ENCODE measurements at places on chromosomes 16 and 17.

GRCh38 chr17:8186446-8186786, 3.6 kb downstream of the BORCS6 start:
- no peak for DNase-seq

GRCh38 chr17:7618608-7619007, 3.9 kb upstream of the FXR2 start:
- DNase-seq = no peak

- no peak for DNase-seq
Observed at GRCh38 chr16:84482951-84483881, 21.2 kb downstream of the MEAK7 start.

DNA sequence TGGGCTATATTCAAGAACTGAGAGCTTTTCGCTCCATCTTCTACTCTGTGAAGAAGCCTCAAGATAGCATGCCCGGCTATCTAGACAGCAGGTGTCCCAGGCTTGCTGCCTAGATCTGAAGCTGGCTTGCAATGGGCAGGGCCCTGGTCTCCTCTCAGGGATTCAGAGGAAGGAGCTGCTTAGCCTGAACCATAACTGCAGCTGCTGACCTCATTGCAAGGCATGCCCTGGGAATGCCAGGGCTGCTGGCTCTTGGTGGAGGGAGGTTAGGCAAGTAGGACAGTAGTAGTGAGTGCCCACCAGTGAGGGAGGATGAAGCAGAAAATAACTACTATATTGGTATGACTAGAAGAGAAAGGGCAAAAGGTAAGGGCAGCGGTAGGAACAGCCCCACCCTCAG, 21.3 kb upstream of the SLC35B1 start:
- DNase-seq = no peak

GRCh38 chr16:70430667-70431536, 8.0 kb downstream of the ST3GAL2 start:
- no peak for DNase-seq

DNA sequence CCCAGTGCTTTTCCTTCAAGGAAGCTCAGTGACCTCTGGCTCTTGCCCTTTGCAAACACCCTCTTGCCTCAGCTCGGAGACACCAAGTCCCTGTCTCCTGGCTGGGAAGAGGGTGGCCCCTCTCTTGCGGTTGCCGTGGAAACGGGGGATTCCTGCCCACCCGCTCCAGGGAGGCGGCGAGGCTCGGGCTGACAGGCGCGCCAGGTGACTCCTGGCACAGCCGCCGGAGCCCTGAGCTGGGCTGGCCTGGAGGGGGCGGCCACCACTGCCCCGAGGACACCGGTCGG, 71.4 kb downstream of the ABR start:
- no peak for DNase-seq

GRCh38 chr16:11402745-11403533, 57.7 kb downstream of the RMI2 start:
- DNase-seq = no peak

DNA sequence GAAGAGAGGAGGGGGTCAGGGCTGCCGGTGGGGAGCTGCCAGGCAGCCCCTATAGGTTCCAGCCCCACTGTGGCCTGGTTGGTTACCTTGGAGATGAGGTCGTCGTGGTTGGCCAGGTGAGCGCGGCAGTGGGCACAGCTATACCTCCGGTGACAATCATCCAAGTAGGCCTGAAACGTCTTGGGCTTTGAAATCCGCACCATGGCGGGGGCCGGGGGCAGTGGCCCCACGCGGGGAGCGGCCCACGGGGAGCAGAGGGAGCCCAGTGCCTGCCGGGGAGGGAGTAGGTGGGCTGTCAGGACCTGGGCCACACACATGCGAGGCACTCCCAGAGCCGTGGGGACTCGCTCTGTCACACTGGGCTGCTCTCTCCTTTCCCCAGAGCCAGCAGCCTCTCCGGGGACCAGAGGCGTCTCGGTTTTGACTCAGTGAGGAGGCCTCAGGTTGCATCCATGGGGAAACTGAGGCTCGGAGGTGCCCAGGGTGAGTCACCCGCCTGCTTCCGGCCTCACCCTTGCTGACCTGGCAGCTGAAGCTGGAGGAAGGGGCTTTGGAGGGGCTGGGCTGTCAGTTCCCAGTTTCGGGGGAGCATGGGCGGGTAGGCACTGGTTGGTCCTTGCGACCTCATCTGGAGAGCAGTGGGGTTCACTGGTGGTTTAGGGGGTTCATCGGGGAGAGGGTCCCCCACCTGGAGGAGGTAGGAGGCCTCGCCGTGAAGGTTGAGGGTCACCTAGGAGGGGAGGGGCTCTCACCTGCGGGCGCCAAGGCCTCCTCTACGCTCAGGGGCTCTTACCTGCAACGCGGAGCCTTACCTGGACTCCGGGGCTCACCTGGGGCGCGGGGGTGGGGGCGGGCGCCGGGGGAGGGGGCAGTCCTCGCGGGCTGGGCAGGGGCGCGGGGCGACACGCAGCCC, 591 bp downstream of the YPEL3 start:
- DNase-seq = no peak

DNA sequence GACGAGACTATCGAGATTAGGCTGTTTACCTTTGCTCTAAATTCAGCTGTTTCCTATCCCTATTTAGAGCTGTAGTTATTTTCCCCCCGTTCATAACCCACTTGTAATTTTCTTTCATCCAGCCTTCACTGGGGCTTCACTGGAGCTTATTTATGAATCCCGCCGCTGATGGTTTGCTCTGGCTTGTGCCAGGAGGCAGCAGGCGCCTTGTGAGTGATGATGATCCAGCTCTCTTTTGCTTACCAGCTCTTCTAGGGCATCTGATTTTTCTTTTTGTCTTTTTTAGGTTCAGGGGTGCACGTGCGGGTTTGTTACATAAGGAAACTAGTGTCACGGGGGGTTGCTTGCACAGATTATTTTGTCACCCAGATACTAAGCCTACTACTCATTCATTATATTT, 37.4 kb upstream of the CDH13 start:
- no peak for DNase-seq

GRCh38 chr17:27968206-27968732, 74.2 kb upstream of the NLK start:
- DNase-seq = no peak

DNA sequence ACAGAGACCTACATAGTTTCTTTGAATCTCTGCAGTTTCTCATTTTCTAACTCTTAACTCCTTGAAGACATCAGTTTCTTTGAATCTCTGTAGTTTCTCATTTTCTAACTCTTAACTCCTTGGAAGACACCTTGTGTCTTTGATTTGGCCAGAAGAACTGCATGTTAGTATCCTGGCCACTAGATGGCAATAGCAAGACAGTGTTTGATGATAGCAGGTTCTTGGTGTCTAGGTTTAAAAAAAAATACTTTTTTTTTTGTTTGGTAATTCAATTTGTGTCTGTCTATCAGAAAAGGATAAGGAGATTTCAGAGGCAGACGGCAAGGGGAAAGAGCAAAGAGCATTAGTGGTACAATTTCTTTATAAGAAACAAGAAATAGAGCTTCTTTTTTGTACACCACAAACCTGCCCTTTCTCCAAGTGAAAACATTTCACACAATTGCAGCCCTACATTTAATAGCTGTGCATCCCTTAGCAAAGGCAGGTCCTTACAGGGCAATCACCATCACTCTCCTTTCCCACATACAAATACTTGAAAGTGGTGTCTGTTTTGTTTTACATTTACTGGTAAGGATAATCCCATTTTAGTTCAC, 1324.9 kb upstream of the CDH8 start:
- DNase-seq = peak; percentile 6

GRCh38 chr17:50198026-50198669, 3.3 kb downstream of the COL1A1 start:
- no peak for DNase-seq

- no peak for DNase-seq
Observed at GRCh38 chr16:86027373-86028126, 128.6 kb downstream of the IRF8 start.

DNA sequence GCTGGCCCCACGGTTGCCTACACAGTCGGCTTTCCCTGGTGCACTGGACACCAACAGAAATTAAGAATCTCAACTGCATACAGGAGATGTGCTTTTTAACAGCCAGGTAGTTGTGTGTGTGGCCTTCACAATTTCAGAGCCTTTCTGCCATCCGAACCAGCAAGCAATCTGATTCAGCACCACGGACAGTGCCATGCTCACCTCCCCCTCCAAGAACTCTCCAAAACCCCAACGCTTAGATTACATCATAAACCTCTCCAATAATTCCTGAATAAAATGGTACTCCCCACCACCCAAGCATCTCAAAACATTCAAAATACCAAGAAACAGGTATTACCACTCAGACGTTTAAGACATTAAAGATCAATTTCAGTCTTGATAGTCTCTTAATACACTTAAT, 31.8 kb downstream of the USP7 start:
- no peak for DNase-seq

DNA sequence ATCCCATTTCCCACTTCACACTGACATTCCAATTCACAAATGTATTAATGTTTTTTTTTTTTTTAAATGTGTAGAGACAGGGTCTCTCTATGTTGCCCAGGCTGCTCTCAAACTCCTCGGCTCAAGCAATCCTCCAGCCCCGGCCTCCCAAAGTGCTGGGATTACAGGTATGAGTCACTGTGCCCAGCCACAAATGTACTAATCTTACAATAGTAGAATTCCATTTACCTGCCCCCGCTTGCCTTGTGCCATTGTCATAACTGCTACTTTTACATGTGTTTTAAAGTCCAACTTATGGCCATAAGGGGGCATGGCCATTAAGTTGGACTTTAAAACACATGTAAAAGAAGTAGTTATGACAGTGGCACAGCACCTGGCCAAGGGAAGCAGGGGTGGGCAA, 4.6 kb downstream of the MMP28 start:
- DNase-seq = no peak

DNA sequence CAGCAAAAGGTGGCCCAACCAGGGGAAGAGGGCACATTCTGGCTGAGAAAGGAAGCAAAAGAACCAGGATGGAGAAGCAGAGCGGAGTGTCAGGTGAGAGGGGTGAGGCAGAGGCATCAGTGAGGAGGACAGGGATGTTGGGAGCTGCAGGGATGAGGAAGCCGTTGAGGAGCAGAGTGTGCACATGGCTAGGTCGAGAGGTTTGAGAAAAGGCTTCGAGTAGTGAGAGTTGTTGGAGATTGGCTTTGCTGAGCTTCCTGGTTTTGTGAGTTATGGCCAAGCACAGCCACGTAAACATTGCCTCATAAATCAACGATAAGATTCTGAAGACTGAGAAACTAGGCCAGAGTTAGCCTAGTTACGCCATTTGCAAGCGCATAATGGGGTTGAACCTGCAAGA, 26.9 kb downstream of the DNAH2 start:
- DNase-seq = no peak

GRCh38 chr17:253091-253846, 71.8 kb upstream of the DOC2B start:
- no peak for DNase-seq

DNA sequence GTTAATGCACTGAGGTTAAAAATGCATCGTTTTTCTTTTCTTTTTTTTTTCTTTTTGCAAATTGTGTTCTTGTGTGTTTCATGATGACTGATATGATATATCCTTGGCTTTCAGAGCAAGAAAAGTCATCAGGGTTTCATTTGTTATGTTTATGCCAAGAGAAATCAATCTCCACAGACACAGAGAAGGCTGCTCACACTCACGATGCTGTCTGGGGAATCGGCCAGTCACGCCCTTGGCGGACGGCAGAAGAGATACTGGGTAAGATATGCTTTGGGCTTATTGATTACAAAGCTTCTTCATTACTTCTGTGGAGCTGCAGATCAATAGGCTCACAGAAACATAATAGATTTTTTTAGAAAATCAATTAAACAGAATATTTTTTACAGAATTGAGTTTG, 42.2 kb upstream of the TNRC6C start:
- DNase-seq = no peak

GRCh38 chr17:28961391-28961790, 10.1 kb upstream of the PHF12 start:
- no peak for DNase-seq

GRCh38 chr17:70076831-70077230, 1.8 kb downstream of the KCNJ16 start:
- DNase-seq = no peak

DNA sequence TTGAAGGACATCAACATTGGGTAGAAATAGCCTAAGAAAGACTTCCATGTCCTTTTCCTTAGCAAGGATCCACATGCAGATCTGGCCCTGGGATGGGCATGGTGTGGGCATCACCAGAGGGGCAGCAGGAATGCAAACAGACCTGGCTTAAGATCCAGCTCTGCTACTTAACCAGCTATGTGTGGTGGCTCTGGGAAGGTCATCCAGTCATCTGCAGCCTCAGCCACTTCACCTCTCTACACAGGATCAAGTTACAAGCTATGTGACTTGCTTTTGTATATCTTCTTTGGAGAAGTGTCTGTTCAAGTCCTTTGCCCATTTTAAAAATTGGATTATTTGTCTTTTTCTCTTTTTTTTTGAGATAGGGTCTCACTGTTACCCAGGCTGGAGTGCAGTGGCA, 13.5 kb upstream of the ADORA2B start:
- no peak for DNase-seq

- no peak for DNase-seq
Observed at GRCh38 chr16:12063435-12063834, 86.9 kb downstream of the SNX29 start.

GRCh38 chr17:80984749-80985148, 6.9 kb upstream of the CHMP6 start:
- DNase-seq = no peak

GRCh38 chr17:4474093-4474492, 24.6 kb upstream of the SPNS2 start:
- peak; percentile 66 for DNase-seq

GRCh38 chr17:45314741-45315647, 1.8 kb downstream of the MAP3K14 start:
- DNase-seq = no peak

- no peak for DNase-seq
Observed at GRCh38 chr17:78677303-78678221, 100.4 kb upstream of the DNAH17 start.

- no peak for DNase-seq
Observed at GRCh38 chr17:35774499-35774898, 13.8 kb downstream of the C17orf50 start.

- DNase-seq = no peak
Observed at GRCh38 chr17:44084131-44084538, 13.6 kb downstream of the G6PC3 start.

GRCh38 chr17:74742153-74742515, 5.1 kb downstream of the RAB37 start:
- no peak for DNase-seq

GRCh38 chr16:73725156-73725555, 571.5 kb upstream of the PSMD7 start:
- no peak for DNase-seq
